ENCODE measurements at places on chromosomes 5 and 9. TPM values are rescaled to one million over a fixed set of nuclear protein-coding genes. Genes with fewer than 3 reads are reported as not detected.

The MYOT gene
- not detected for total RNA-seq

The CNOT8 gene
- total RNA-seq = 68.4 TPM

The PIK3R1 gene
- 65.0 TPM for total RNA-seq

The FGD3 gene
- 104 TPM for total RNA-seq

GRCh38 chr5:42995360-42995751 is 44.8 kb downstream of the ANXA2R start:
- H3K27ac ChIP-seq = peak overlapping the region; percentile 99
- DNase-seq = no peak
- H3K4me3 ChIP-seq = peak overlapping the region; percentile 94
- H3K4me1 ChIP-seq = peaks cover 20% of the 10 kb centered on the region
- H3K27me3 ChIP-seq = no peaks in the 10 kb centered on the region

GRCh38 chr5:116492016-116492623 is 82.5 kb downstream of the SEMA6A start:
- no peaks in the 10 kb centered on the region for H3K27me3 ChIP-seq
- DNase-seq = peak; percentile 31
- H3K4me1 ChIP-seq = peaks cover 12% of the 10 kb centered on the region
- no peak overlapping the region for H3K27ac ChIP-seq

- H3K27me3 ChIP-seq = peaks cover 37% of the 10 kb centered on the region
- H3K27ac ChIP-seq = no peak overlapping the region
- no peaks in the 10 kb centered on the region for H3K4me1 ChIP-seq
- DNase-seq = no peak
These were observed 24.1 kb upstream of the CCDC112 start for GRCh38 chr5:115320515-115320914.

- no peaks in the 10 kb centered on the region for H3K4me1 ChIP-seq
- no peak overlapping the region for H3K4me3 ChIP-seq
- no peaks in the 10 kb centered on the region for H3K27me3 ChIP-seq
- no peak for DNase-seq
- H3K27ac ChIP-seq = no peak overlapping the region
These were observed 18.6 kb upstream of the AGXT2 start for GRCh38 chr5:35066260-35066795.

Measured in activated CD8-positive, alpha-beta T cell treated with anti-CD3 and anti-CD28 coated beads, Interleukin-2, amount 10 ng/mL, durations not matched to agents 7 days and 5 days (primary cell).